Ureter (tissue), 1 donor: ENCODE measurements at places on chromosomes 7 and 10.

GRCh38 chr7:87188930-87189329, 30.6 kb downstream of the TMEM243 start:
- no peak for DNase-seq

DNA sequence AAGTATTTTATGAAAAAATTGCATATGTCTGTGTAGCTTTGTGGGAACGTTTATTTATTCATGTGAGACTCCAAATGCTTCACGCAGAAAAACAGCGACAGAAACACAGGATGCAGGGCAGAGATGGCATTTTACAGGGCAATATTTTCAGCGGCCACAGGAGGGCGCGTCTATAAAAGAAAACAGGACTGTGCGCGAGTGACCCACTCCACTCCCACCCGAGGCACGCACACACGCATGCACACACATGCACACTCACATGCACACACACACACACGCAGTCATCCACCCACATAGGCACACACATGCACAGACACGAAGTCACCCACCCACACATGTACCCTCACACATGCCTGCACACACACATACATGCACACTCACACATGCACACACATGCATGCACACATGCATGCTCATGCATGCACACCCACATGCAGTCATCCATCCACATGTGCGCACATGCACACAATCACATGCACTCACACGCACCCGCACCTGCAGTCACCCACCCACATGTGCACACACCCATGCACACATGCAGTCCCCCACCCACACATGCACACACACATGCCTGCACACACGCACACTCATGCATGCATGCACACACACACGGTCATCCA, 96.3 kb downstream of the DNAJB6 start:
- no peak for DNase-seq

GRCh38 chr7:78769481-78770101, 683.9 kb downstream of the MAGI2 start:
- no peak for DNase-seq

- no peak for DNase-seq
Observed at GRCh38 chr10:103149991-103150622, 43.0 kb downstream of the NT5C2 start.

DNA sequence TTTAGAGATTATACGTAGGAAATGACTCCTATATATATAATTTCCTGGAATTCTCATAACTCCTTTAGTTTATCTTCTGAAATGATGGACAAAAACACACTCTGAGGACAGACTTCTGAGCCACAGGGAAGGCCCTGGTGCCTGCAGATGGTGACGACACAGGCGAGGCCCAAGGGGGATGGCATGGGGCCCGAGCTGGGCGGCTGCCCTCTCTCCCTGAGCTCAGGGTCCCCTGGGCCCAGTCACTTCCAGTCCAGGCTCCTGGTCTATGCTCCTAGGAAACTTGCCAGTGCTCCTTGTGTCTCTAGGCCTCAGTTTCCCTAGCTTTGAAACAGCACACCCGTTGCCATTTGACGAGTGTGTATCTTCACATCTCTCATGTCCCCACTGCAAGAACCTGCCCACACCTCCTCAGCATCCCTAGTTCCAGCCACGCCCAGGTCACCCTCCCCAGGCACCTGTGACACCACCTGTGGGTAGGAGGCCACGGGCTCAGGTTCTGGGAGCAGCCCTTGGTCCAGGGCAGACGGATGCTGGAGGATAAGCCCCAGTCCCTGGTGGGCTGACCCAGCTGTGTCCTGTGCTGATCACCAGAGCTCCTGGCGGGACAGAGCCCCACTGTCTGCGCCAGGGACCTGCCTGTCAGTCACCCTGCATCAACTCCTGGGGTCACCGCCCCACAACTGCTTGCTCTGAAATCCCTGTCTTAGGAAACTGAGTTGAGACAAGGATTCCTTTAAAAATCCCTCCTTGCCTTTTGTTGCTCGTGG, 23.4 kb upstream of the SHH start:
- no peak for DNase-seq

DNA sequence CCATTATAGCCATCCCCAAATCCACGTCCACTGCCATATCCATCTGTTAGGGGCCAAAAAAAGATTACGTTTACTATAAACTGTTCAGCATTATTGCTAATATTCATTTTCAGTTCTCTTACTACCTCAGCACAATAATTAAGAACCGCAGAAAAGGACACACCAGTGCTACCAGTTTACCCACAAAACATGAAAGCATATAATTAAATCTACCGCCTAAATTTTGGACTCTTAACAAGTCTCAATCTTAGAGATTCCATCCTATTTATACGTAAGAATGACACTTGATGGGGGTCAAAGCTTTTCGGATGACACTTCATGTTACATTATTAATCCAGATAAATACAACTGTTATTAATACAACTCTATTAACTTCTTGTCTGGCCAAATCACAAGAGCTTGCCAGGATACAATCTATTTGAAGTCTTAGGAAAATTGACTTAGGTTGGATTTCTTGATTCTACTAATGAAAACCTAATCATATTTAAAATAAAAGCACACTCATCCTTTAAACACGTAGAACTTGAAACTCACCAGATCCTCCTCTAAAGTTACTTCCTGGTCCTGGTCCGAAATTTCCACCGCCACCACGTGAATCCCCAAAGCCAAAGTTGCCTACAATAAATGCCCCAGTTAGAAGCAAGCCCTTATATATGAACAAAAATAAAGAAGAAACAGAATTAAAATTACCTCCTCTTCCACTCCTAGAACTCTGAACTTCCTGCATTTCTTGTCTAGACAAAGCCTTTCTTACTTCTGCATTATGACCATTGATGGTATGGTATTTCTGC, 4.5 kb downstream of the HNRNPA2B1 start:
- DNase-seq: no peak

DNA sequence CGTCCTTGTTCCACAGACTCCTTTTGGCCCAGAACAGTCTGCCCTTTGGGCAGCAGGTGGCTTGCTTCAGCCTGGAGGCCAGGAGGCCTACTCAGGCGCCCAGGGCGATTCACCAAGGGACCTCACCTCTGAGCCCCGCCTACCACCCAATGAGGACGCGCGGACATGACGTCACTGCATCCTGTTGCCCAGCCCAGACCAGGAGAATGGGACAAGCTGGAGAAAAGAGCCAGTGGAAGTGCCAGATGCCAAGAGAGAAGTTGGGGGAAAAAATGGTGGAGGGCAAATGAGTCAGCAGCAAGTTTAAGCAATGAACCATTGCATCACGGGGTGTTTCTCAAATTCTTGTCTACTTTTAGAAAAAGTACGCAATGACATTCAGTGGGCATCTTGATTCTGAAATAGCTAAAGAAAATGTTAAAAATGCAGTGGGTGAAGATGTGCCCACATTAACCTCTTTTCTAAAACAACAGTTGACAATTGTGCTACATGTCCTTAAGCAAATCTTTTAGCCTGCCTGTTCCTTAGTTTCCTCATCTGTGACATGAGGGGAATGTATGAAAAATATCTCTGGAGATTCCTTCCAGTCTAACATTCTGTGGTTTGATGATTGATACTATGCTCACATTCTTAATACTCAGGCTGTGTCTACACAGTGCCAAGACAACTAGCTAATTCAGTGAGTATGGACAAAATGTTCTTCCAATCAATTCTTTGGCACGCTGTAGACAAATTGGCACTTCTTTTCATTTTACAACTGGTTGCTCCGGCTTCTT, 23.9 kb upstream of the LEP start:
- no peak for DNase-seq

- DNase-seq: no peak
Observed at GRCh38 chr10:1178506-1178905, 122.3 kb downstream of the WDR37 start.

DNA sequence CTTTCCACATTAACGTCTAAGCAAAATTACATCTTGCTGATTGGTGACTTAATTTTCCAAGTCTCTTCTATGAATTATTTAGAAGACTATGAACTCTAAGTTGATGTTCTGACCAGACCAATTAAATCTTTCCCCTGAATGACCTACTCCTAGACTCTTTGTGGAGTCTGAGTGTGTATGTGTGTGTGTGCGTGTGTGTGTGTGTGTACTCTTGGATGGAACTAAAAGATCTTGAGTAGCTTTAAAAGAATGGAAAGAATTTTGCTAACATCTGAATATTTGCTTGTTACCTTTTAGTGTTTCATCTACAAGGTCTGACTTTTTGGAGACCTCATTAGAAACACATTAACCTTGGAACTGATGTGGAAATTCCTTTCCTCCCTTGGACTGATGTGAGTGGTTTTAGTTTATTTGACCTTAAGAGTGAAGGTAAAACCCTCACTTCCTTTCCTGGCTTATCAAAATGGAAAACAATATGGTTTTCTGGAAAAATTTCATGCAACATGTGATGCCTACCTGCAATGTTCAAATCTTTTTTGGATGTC, 257.1 kb downstream of the GATA3 start:
- DNase-seq: no peak

DNA sequence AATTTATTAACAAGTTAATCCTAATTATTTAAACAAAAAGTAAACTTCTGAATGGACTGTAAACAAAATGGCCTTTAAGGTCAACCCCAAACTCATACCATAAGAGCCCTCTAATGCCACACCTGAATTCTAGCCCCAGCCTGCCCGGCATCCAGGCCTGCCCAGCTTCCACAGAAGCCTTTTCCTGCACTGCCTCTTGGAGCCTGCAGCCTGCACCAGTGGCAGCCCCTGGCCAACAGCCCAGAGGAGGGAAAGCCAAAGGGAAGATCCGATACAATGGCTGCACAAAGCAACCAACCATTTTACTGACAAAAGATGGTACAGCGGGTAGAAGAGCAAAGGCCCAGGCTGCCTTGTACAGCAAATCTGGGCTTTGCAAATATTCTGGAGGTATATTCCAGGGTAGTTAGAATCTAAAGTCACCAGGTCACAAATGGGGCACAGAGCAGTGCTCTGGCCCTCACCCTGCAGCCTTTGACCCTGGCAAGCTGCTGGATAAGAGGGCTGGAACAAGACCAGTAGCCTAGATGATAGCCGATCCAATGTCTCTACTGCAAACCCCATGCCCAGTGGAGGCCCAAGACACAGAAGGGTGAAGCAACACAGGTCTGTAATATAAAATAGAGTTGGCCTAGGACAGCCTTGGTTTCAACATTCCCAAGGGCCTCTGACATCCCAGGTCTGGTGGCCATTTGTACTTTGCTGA, 12.5 kb upstream of the CH25H start:
- DNase-seq: no peak

DNA sequence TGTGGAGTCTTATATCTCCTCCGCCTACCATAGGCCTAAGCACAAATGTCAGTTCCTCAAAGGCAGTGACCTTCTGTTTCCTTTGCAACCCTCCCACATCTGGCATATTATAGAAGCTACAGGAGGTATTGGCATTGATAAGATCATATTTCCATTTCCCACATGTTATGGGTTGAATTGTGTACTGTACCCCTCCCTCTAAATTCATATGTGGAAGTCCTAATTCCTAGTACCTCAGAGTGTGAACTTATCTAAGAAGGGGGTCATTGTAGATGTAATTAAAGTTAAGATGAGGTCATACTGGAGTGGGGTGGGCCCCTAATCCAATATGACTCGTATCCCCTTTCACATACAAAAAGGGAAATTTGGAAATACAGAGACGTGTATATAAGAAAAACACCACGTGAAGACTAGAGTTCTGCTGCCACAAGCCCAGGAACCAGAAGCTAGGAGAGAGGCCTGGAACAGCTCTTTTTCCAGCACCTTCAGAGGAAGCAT, 6.1 kb upstream of the LAMB4 start:
- DNase-seq: no peak

- no peak for DNase-seq
Observed at GRCh38 chr7:24936121-24936824, 43.7 kb downstream of the OSBPL3 start.

DNA sequence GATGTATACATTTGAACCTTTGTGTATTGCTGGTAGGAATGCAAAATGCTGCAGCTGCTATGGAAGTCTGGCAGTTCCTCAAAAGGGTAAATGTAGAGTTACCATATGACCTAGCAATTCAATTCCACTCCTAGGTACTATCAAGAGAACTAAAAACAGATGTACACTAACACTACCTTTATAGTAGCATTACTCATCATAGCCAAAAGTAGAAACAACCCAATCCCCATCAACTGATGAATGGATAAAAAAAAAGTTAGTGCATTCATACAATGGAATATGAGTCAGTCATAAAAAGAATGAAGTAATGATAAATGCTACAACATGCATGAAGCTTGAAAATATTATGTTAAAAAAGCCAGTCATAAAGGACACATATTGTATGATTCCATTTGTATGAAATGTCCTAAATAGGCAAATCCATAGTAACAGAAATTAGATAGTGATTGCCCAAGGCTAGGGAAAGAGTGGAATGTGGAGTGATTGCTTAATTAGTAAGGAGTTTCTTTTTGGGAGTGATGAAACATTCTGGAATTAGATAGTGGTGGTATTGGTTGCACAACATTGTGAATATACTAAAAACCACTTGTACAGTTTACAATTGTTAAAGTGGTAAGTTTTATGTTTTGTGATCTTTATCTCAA, 96.4 kb upstream of the AOAH start:
- DNase-seq: no peak

DNA sequence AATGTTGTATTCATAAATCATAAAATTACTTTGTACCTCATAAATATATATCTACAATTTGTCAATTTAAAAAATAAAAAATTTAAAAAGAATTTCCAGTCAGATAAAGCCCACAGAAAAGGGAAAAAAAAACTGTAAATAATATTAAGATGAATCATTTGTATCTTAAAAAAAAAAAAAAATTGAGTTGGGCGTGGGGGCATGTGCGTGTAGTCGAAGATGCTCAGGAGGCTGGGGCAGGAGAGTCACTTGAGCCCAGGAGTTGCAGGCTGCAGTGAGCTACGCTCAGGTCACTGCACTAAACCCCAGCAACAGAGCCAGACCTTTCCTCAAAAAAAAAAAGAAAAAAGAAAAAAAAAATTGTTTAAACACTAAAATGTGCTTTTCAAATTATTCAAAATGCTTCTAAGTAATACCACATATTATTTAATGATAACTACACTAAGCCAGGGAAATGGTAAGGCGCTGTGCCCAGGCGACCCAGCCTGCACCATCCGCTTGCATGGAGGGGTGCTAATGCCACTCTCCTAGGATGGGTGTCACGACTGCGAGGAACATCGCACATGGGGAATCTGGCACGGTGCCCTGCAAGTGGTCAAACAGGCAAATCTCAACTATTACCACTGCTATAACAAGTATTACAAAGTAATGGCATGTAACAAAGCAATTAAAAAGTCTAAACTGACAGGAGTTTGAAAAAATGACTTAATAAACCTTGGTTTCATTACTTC, 15.4 kb downstream of the GLUD1 start:
- DNase-seq: no peak

- DNase-seq: no peak
Observed at GRCh38 chr10:103699611-103700435, 155.6 kb downstream of the SH3PXD2A start.

- no peak for DNase-seq
Observed at GRCh38 chr10:129909080-129909479, 55.0 kb downstream of the EBF3 start.

GRCh38 chr7:64907641-64908326, 4.7 kb downstream of the ZNF273 start:
- DNase-seq: no peak

- DNase-seq: no peak
Observed at GRCh38 chr7:55081472-55082227, 62.8 kb downstream of the EGFR start.

- no peak for DNase-seq
Observed at GRCh38 chr7:50653126-50653864, 88.1 kb upstream of the DDC start.
